ENCODE measurements at places on chromosomes 6 and 20.
A peak's percentile ranks its signal among the peaks of the same experiment; 100 is the strongest.

DNA sequence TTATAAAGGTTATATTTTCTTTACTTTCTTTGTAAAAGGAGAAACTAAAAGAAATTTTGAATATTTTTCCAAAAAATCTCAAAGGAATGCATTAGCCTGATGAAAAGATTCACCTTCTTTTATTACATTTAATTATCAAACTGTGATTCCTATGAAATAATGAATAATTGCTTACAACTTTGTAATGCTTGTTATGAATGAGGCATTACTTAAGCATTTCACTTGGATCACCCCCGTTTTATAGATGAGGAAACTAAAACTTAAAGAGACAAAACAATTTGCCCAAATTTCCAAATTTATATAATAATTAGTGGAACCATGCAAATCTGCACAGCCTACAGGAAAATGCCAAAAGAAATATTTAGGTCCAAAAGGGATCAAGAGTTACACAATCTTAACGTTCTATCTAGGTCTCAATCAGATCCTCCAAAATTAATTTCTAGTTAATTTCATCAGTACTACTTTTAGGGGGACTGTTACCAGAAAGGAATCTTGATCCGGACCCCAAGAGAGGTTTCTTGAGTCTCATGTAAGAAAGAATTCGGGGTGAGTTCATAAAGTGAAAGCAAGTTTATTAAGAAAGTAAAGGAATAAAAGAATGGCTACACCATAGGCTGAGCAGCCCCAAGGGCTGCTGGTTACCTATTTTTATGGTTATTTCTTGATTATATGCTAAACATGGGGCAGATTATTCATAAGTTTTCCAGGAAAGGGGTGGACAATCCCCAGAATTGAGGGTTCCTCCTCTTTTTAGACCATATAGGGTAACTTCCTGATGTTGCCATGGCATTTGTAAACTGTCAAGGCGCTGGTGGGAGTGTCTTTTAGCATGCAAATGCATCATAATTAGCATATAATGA lies 288.0 kb downstream of the ADGB start:
- DNase-seq, result no peak

GRCh38 chr6:144728804-144729203 lies 443.7 kb downstream of the UTRN start:
- no peak for DNase-seq

DNA sequence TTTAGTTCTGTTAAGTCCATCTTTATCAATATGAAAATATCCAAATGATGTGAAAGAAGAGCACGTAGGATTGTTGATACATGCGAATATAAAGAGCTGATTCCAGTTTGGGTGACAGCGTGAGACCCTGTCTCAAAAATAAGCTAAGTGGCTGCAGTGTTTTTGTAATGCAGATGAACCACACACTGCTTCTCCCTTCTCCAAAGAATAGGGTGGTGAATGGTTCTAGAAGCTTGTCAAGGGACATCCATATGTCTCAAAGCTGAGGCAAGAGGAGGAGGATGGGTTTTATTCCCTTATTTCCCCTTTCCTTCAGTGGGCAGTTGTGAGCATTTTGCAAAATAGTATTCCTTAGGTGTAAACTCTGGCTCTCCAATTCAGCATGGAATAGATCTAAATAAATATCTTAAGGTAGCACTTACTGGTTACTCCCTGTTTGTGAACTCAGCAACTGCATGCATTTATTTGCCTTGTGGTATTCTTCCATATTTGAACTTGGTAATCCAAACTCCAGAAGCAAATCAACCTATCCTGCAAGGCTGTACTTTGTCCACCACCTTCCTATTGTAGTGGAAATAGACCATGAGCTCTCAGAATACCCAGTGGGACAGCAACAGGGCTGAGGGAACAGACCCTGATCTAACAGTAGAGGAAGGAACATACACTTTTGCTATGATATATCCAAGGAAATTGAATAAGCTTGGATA lies 38.0 kb downstream of the XRN2 start:
- no peak for DNase-seq

DNA sequence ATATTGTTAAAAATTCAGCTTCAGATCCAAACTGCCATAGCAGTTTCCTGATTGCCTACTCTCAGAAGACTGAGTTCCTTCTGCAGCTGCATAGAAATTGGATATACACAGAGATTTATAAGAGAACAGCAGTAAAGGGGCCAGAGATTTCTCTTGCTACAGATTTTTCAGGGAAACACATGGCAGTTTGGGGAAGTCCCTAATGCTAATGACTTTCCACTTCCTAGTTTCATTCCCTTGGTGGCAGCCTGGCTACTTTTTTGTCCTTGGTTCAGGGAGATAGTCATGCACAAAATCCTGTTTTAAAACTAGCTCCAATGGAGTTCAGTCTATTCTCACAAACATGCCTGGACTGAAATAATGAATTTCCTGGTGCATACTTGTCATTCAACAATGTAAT lies 125.3 kb upstream of the PLCB4 start:
- no peak for DNase-seq

DNA sequence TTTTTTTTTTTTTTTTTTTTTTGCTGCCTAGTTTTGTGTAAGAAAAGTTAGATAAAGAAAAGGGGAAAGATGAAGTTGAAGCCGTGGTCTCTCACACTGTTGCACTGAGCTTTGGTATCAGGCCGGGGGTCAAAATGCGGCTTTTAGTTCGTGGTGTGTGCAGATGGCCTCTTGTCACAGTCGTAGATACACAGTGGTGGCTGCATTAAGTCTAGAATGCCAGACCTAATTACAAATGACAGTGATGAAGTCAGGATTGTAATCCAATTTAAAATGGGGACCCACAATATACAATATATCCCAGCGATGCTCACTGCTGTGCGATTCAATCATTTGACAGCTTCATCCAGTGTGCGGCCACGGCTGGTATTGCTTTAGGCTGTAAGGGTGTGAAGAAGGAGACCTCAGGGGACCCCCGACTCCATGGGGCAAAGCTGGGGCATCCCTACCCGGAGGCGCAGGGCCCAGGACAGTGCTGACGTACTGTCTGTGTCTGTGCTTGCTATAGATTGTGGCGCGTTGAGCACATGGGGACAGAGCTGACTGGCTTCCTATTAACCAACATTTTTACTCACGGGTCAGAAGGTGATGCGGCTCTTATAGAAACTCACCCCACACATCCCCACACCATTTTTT lies 210.0 kb upstream of the SOX4 start:
- DNase-seq, result no peak

GRCh38 chr6:167956983-167957492 lies 40.4 kb upstream of the KIF25 start:
- no peak for DNase-seq

GRCh38 chr6:133114973-133115372 lies 126.2 kb upstream of the EYA4 start:
- no peak for DNase-seq

- no peak for DNase-seq
These were observed 12.6 kb downstream of the MCM3 start for GRCh38 chr6:52271852-52272460.

DNA sequence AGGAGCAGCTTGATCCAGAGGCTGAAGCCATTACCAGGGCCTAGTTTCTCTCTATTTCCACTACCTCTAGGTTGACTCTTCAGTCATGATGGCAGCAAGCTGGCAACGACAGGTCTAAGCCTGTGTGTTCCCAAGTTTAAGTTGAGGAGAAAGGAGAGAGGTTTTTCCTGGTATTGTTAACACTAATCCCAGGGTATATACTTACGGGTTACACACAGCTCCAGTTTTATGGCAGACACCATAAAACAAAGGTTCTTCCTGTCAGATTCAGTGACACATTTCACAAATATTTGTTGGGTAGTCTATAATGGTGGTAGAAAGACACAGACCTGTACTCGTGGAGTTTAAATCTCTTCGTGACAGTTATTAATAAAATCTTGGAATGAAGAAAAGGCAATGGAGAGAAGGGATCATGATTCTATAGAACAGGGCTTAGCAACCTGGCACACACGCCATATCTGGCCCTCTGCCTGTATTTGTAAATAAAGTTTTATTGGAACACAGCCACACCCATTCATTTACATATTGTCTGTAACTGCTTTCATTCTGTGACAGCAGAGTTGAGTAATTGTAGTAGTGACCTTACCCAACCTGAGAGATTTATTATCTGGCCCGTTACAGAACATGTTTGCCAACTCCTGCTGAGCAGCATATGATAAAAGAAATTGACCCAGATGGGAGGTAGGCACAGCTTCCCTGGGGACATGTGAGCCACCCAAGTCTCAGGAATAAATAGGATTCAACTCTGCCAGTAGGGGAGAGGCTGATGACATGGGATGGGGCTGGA lies 323.3 kb downstream of the CDH4 start:
- no peak for DNase-seq

- DNase-seq, result no peak
These were observed 300.1 kb downstream of the GMDS start for GRCh38 chr6:1945235-1945832.

DNA sequence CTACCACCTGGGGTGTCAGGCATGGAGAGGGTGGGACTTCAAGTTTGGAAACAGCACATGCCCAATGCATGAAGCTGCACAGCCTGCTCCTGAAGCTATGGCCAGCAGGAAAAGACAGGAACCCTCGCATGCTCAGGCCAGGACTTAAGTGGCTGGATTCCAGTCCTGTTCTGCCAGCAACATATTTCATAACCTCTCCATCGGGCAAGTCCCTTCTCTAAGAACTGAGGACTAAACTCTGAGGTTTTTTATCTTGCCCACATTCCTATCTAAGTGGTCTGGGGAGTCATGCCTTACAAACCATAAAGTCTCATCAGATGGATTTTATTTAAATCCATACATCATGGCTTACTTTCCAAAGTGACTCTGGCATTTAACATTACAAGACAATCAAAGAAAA lies 27.5 kb upstream of the AGPAT4 start:
- DNase-seq, result no peak

DNA sequence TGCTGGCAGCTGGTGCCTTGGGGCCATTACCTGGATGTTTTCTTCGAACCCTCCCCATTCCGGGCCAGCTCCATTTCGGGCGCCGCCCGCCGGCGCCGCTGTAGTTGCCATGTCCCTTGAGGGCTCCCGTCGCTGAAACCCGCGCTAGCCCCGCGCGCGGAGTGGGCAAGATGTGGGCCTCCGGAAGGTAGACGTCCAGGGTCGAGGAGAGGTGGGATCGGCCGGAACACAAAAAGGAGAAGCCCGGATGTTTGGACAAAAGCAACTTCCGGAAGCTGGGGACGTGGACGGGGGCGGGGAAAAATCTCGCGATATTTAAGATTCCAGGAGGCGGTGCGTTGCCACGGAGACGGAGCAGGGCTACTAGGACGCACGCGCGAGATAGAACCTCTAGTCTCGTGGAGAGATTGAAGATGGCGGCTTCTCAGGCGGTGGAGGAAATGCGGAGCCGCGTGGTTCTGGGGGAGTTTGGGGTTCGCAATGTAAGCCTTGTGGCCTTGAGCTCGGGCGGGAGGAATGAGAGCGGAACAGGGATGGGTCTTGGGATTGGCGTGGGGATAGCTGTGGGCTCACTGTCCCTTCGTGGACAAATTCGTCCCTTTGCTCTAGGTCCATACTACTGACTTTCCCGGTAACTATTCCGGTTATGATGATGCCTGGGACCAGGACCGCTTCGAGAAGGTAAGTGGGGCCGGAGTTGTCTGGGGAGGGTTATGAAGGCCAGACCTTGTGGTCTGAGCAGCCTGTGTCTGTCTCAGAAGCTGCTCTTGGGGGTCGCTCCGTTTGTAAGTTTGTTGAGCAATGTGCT lies at the start of the genes POLR1C and YIPF3:
POLR1C (plus strand) TSS at position 393 of the 808 bp plus-strand sequence; CDS start at position 414, 21 bp downstream.
YIPF3 (minus strand) TSS at position 230 of the 808 bp plus-strand sequence; CDS start at position 111, 119 bp downstream.
- DNase-seq, result peak; percentile 98

GRCh38 chr6:109772883-109773431 lies 81.9 kb downstream of the FIG4 start:
- peak; percentile 89 for DNase-seq

GRCh38 chr6:22708469-22708868 lies 139.1 kb downstream of the HDGFL1 start:
- no peak for DNase-seq

DNA sequence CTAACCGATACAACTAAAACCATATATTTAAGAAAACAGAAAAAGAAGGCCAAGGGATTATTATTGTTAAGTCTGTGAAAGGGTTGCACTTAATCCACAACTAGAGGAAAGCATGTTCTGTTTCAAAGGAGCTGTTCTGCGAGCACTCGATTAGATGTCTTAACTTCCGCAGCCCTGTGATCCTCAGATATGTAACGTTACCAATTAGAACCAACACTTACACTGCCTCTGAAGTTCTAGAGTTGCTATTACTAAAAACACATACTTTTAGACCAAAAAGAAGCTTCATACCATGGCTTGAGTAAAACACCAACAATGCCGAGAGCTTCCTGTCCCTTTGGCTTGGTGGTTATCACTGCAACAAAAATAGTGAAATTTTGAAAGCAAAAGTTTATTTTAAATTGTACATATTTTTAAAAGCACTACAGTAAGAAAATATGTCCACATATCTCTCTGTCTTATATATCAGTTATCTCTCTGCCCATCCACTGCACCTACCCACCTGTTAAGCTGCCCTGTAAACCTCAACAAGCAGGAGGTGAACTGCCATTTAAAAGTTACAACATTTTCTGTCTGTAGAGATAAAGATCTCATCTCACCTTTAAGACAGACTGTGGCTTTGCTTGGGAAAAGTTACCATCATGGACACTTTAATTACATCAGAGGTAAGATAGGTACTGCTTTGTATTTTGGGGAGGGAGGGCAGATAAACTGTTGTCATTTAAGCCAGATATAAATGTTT lies 7.1 kb upstream of the DUSP22 start:
- no peak for DNase-seq

DNA sequence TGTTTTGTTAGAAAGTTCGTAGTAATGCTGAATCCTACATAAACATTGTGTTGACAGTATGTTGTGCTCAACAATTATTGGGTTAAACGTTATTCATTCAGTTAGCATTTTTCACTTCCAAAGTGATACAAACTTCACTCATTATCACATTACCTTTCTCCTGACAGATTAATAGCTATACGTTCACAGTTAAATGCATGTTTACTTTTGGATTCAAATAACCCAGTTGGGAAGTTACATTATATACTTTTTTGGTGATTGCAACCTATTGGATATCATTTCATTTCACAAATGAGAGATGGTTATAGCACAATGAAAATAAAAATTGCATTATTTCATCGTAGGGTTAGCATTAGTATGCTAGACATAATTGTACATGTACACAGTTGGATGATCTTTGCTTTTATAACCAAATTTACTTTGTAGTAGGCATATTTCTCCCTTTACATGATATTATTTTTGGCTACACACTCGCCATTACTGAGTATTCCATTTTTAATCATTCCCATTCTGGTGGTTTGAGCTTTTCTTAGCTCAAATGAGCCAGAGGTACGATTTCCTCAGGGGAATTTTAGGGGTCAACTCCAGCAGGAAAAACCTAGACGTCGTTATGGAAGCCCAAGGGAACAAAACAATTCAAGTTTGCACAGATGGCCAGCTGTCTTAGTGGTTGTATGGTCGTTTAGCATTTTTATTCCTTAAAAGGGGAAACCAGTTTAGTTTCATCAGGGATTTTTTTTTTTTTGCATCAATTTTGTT lies 2.1 kb upstream of the HIVEP1 start:
- DNase-seq, result peak; percentile 32

- no peak for DNase-seq
These were observed 339.0 kb downstream of the TPBG start for GRCh38 chr6:82702574-82702973.

GRCh38 chr20:37954190-37954589 lies 51.3 kb downstream of the VSTM2L start:
- no peak for DNase-seq

- DNase-seq, result no peak
These were observed 10.9 kb upstream of the ADGRF4 start for GRCh38 chr6:47687432-47687831.
